ENCODE measurements at places on chromosomes 7 and 10.

DNA sequence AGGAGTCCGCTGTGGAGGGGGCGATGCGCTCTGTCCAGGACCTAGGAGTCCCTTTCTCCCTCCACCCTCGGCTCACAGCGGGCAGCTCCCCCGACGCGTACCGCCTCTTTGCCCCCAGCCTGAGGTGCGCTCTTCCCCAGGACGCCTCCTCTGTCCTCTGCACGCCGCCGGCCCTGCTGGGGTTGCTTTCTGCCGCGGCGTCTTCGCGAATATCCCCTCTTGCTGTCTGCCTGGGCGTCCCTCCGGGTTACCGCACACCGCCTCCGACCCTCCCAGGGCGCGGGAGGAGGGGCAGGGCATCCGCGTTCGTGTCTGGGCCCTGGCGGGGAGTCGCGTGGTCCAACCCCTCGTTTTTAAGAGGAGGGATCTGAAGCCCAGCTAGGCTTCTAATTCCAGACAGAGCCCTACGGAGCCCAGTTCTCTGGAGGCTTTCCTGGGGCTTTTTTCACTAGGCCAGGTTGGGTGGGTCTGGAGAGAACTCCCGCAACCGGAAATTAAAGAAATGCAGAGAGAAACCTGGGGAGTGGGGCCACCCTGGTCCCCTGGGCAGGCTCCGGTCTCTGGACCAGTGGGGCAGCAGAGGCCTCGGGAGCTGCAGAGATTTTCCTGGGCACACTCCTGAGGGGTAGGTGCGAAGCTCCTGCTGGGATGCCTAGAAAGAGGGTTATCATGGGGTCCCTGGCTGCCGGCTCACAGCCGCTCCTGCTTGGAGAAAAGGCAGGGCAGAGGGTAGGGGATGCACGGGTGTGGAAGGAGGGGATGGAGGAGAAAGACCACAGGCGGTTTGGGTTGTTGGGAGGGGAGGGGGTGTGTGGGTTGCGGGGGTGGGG, 166.9 kb downstream of the UBE2H start:
- DNase-seq = no peak

GRCh38 chr10:100806356-100806645, 60.9 kb downstream of the PAX2 start:
- no peak for DNase-seq

DNA sequence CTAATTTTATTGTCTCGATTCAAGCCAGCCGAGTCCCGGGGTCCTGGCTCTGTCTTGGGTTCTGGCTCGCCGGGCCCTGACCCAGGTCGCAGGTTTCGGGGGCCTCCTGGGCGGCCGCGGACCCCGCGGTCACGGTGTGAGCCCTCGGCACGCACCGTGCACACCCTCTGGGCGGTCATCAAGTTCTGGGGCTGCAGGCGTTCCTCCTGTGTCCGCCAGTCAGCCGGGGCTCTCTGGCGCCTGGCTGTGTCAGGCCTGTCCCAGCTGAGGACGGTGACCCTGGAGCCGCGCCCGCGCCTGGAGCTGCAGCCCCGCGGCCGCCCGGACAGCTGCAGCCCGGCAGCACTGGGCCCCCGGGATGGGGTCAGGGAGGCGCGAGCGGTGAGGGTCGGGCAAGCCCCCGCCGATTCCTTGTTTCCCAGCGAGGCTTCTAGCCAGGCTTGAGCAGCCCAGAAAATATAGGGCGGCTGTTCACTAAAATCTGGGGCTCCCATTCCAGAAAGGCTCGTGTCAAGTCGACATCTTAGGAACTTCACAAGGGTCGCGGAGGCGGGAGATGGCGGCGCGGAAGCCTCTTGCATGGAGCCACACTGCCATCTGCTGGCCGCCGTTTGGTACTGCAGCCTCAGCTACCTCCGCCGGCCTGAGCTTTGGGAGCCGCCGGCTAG, 4.2 kb upstream of the HOXA7 start:
- peak; percentile 83 for DNase-seq

DNA sequence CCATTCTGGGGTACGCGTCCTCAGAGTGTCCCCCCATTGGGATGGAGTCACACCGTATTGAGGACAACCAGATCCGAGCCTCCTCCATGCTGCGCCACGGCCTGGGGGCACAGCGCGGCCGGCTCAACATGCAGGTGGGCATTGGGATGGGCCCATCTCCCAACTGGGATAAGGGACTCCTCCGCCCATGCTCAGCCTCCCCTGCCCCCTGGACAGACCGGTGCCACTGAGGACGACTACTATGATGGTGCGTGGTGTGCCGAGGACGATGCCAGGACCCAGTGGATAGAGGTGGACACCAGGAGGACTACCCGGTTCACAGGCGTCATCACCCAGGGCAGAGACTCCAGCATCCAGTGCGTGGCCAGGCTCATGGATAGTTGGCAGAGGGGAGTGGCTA, 5.8 kb downstream of the AEBP1 start:
- DNase-seq = no peak

DNA sequence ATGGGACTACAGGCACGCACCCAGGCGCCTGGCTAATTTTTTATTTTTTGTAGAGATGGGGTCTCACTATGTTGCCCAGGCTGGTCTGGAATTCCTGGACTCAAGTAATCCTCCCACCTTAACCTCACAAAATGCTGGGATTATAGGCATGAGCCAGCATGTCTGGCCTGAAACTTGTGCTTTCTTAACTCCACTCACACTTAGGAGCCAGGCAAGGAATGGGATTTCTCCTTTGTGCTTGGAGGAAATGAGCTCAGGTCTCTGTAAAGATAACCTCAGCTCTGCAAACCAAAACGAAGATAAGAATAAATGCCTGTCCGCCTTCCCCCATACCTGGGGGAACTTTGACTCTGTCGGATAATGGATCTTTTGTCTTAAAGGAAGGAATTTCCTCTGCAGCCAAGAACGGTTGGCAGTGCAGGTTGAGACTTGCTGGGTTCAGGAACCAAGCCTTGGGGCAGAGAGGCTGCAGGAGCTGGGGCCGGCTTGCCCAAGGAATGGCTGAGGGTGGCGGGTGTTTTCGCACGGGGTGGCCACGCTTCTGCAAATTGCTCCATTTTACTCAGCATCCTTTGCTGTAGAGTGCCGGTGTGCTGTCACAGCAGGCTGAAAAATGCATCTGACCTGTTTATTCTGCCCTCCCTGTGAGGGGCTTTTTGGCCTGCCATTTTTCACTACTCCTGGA, 174.2 kb downstream of the KIAA1217 start:
- DNase-seq = no peak

DNA sequence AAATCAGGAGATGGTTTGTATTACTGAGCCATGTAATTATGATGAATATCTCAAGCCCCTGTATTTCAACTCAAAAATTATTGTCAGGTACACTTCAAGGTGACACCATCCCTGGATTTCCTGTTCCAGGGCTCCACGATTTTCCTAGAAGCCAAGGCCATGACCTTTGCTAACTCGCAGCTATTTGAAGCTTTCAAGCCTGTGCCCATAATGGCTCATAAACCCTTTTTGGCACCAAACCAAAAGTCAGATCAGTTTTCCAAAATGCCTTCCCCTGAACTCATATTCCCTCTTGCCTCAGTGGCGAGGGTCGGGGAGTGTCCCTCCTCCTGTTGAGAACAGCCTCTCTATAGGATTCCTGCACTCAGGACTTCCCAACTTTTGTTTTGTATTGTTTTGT, 70.8 kb downstream of the HIP1 start:
- DNase-seq = no peak

GRCh38 chr10:123494301-123494808, 171.8 kb upstream of the GPR26 start:
- no peak for DNase-seq

GRCh38 chr10:84244651-84245270, at the start of gene RGR:
RGR (plus strand) TSS chr10:84245053; CDS start chr10:84245091, 38 bp downstream.
- DNase-seq = no peak

GRCh38 chr7:7792056-7792455, 73.6 kb upstream of the RPA3 start:
- no peak for DNase-seq

DNA sequence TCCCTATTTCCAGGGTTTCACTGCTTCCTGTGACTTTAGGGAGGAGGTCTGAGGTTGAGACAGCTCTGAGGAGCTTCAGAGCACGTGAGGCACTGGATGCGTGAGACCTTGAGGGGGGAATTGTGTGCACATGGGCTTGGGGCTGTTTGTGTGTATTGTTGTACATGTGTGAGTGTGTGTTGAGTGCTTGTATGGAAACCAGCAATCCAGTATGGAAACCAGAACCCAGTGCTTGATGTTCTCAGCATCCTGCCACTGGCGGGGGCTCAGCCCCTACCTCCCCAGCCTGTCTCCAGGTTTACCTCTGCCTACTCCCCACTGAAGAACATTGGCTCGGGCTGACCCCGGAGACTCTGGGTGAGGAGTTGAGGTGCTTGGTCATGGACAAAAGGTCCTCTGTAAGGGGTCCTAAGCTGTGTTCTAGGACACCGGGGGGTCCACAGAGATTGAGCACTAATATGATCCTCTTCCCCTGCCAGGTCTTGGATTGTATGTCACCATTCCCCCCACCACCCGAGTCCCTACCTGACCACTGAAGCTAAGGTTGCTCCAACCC, 20.8 kb downstream of the SFTPD start:
- no peak for DNase-seq

- no peak for DNase-seq
Observed at GRCh38 chr10:35795131-35795824, 153.2 kb upstream of the FZD8 start.

GRCh38 chr10:26157734-26158133, 58.8 kb upstream of the GAD2 start:
- no peak for DNase-seq

DNA sequence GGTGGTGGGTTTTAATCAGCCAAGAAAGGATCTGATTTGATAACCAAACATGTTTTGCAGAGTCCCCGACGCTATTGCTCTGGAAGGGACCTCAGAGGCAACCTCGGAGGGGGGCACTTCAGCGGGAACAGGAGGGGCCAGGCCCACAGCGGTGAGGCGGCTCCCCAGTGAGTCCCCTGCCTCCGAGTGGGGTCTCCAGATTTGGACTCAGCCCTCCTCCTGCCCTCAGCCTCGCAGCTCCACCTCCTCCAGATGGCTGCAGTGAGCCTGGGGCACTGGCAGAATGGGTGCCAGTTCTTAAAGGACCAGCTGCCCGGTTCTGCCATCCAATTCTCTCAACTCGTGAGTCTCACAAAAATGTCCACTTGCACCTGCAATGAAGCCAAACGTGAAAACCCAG, 61.0 kb upstream of the NANOS1 start:
- DNase-seq = no peak

DNA sequence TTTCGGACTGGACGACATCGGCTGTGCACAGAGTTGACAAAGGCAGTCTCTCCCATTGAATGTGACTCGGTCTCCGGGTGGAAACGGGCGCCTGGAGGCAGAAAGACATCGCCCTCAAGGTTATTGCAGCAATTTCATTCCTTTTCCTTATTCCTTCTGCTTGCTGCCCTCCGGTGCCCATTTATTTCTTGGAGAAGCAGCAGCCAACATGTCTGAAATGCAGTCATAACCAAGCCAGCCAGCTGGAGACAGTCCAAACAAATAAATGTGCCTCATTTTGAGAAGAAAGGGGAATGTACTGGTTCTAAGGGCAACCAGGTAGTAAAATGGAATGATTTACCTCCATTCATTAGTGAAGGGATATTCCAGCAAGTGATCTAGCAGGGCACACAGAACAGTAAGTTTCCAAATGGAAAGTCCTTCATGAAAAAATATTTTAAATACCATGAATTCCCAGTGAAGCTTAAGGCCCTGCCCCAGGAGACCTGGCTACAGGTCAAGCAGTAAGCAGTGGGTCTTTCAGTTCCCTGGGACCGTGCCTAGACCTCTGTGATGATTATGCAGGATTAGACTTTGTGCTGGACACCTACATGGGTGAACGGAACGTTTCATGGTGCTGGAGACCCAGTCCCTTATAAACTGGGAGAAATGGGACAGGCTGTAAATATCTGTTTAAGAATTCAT, 86.6 kb downstream of the ABLIM1 start:
- no peak for DNase-seq

- DNase-seq = no peak
Observed at GRCh38 chr7:105131033-105131656, 117.1 kb downstream of the KMT2E start.

- DNase-seq = no peak
Observed at GRCh38 chr10:125557311-125557710, 125.7 kb downstream of the TEX36 start.

DNA sequence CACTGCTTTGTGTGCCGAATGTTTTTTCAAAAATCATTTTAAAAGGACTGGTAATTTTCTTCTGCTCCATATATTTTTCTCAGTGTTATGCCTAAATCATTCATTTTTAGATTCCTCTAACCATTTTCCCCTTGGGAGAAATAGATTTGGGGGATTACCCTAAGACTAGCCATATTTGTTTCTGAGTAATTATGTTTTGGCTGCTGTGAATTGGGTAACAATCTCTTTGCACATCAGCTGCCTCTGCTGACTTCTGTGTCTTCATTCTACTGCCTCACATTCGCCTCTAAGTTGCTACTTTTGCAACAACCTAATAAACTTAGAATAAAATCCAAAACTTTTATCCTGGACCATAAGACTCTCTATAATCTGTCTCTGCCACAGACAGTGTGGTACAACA, 18.5 kb upstream of the MRC1 start:
- no peak for DNase-seq

DNA sequence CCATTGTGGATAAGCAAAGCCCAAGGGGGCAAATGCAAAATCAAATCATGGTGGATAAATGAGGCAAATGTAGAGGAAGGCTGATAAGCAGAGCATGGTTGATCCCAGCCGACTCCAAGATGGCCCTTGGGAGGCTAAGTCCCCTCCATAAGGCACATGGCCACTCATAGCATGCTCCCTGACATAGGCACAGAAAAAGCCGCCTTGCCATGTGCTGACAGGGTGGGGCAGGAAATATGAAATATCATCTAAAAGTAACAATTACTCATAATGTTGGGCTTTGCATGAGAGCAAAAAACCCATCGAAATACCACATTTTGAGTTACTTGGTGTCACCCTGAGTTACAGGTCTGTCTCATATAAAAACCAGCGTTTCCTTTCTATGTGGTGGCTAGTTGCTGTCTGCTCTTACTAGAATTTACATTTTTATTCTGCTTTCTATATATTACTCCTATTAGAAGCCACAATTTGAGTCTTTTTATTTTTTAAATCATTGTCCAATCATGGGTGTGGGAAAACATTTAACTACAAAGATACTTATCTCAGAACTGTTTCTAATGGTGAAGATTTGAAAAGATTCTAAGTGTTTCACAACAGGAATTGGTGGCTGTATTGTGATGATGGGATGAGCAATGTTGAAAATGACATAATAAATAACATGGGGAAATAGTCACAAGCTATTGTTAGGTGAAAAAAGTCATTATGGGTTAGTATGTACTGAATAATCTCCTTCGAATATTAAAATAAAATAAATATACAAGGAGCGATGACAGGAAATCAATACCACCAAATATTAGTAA, 102.7 kb downstream of the CUBN start:
- DNase-seq = no peak

DNA sequence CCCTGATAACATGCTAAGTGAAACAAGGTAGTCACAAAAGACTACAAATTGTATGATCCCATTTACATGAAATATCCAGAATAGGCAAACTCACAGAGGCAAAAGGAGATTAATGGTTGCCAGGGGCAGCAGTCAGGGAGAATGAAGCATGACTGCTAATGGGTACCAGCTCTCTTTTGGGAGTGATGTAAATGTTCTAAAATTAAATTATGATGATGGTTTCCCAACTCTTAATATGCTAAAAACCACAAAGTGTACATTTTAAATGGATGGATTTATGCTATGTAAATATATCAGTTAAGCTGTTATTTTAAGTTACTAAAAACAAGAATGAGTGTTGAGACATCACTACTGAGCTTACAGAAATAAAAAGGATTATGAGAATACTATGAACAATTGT, 12.6 kb downstream of the CYP51A1 start:
- no peak for DNase-seq

Data from GDM1 (cell line).